ENCODE measurements at places on chromosomes 11 and 22.

GRCh38 chr11:90329043-90329442 lies 106.2 kb upstream of the CHORDC1 start:
- no peak overlapping the region for H3K27ac ChIP-seq
- no peaks in the 10 kb centered on the region for H3K4me1 ChIP-seq
- no peak overlapping the region for H3K4me3 ChIP-seq
- H3K36me3 ChIP-seq: no peaks in the 10 kb centered on the region
- no peaks in the 10 kb centered on the region for H3K27me3 ChIP-seq

DNA sequence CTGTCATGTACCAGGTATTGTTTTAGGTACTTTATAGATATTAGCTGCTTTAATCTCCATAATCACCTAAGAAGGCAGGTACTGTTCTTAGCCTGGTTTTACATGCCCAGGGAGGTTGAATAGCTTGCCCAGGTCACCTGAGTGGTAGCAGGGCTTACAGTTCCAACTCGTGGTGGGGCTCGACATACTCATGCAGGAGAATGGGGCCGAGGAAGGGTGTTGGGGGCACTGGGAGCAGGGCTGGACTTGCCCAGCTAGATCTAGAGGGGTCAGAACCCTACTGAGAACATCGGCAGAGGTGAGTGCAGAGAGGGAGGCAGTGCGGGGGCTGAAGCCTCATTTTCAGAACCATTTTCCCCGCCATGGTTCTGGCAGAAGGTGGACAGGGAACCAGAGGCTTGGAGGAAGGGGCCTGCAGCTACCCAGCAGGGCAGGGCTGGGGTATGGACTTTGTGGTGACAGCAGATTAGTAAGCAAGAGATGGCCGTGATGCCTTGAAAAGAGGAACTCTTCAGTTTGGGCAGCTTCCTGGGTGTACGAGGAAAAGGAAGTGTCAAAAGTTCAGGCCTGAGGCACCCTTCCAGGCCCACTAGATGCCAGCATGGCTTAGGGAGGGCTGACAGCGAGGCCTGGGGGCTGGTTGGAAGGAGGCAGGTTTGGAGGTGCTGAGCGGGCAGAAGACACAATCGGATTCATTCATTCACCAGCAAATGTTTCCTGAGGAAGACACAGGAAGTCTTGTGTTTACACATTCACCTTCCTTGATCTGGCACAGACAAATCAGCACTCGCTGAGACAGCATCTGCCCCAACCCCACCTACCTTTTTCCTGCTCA lies 54.7 kb upstream of the LYVE1 start:
- no peaks in the 10 kb centered on the region for H3K27me3 ChIP-seq
- peaks cover 5% of the 10 kb centered on the region for H3K4me1 ChIP-seq
- H3K4me3 ChIP-seq: no peak overlapping the region
- no peak overlapping the region for H3K27ac ChIP-seq
- no peak for DNase-seq

- H3K4me3 ChIP-seq: no peak overlapping the region
- H3K36me3 ChIP-seq: no peaks in the 10 kb centered on the region
- H3K4me1 ChIP-seq: no peaks in the 10 kb centered on the region
- no peak for DNase-seq
These were observed 45.3 kb downstream of the TMEM135 start for GRCh38 chr11:87083029-87083428.

DNA sequence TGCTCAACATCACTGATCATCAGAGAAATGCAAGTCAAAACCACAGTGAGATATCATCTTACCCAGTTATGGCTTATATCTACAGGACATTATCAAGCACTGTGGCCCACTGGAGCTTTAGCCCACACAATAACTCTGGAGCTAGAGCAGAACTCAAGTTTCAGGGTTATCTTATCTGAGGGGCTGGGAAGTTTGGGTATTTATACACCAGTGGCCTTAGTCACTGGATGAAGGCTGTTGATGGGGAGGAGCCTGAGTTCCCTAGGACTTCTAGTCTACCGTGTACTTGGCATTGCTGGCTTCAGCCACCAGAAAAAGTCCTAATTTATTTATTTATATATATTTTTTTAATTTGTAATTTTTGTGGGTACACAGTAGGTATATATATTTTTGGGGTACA lies 19.3 kb downstream of the HSD17B12 start:
- H3K27me3 ChIP-seq: no peaks in the 10 kb centered on the region
- H3K4me1 ChIP-seq: no peaks in the 10 kb centered on the region
- no peak overlapping the region for H3K27ac ChIP-seq

DNA sequence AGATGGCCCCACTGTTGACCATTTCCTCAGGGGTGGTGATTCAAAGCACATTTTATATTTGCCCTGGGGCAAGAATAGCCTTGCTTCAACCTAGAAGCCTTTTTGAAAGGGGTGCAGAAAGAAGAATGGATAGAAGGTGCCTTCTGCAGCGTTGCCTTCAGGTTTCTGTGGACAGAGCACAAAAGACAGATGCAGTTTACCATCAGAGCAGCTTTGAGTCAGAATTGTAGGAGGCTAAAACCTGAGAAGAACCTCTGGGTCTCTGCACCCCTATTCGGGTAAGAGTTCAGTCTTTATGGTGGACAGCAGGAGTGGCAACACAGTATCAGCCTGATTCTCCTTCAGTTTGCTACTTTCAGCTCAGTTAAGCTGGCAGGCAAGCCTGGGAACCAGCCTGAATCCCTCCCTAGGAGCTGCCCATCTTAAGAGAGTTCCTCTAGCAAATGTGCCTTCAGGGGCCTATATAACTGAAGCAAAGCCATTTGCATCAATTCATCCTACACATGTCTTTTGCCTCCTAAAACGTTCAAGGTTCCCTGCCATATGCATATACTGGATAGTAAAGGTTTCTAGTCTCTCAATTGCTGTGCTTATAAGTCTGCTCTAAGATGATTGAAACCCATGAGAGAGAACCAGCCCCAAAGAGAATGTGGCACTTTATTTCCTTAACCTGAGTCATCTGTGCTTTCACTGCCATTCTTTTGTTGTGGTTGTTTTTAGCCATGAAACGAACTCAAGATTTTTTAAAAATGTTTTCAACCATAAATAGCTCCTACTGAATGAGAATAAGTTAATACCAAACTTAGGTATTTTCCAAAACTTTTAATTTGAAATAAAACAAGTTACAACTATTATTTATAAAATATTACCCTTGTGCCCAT lies 123.0 kb downstream of the TRIM44 start:
- no peak overlapping the region for H3K27ac ChIP-seq
- DNase-seq: no peak
- no peak overlapping the region for H3K4me3 ChIP-seq
- no peaks in the 10 kb centered on the region for H3K4me1 ChIP-seq

GRCh38 chr22:35564975-35565867 lies 24.6 kb downstream of the RASD2 start:
- no peaks in the 10 kb centered on the region for H3K4me1 ChIP-seq
- DNase-seq: no peak
- H3K27ac ChIP-seq: no peak overlapping the region
- no peaks in the 10 kb centered on the region for H3K27me3 ChIP-seq

- no peak overlapping the region for H3K4me3 ChIP-seq
- H3K27me3 ChIP-seq: no peaks in the 10 kb centered on the region
- H3K36me3 ChIP-seq: peaks cover 30% of the 10 kb centered on the region
- peaks cover 25% of the 10 kb centered on the region for H3K4me1 ChIP-seq
- DNase-seq: no peak
- H3K27ac ChIP-seq: no peak overlapping the region
These were observed 45.0 kb upstream of the NNMT start for GRCh38 chr11:114250993-114251814.

- DNase-seq: peak; percentile 67
- no peaks in the 10 kb centered on the region for H3K36me3 ChIP-seq
- H3K4me1 ChIP-seq: peaks cover 17% of the 10 kb centered on the region
- peak overlapping the region; percentile 97 for H3K27ac ChIP-seq
- no peaks in the 10 kb centered on the region for H3K27me3 ChIP-seq
These were observed 18.2 kb downstream of the TEAD1 start for GRCh38 chr11:12692229-12693075.

GRCh38 chr11:27874998-27875830 lies 175.0 kb upstream of the BDNF start:
- no peak for DNase-seq
- H3K4me1 ChIP-seq: no peaks in the 10 kb centered on the region
- no peaks in the 10 kb centered on the region for H3K27me3 ChIP-seq
- no peak overlapping the region for H3K4me3 ChIP-seq
- no peaks in the 10 kb centered on the region for H3K36me3 ChIP-seq

Measured in liver (tissue), 10 donors.